T-helper 2 cell treated with Interferon-gamma antibody and Interleukin-4, amounts not matched to agents 5 μg/mL and 100 μg/mL, for 36 hours (primary cell): ENCODE measurements at places on chromosomes 2 and 18.
A peak's percentile ranks its signal among the peaks of the same experiment; 100 is the strongest.

GRCh38 chr18:48861181-48861708 lies 89.5 kb downstream of the SMAD7 start:
- no peak for DNase-seq

DNA sequence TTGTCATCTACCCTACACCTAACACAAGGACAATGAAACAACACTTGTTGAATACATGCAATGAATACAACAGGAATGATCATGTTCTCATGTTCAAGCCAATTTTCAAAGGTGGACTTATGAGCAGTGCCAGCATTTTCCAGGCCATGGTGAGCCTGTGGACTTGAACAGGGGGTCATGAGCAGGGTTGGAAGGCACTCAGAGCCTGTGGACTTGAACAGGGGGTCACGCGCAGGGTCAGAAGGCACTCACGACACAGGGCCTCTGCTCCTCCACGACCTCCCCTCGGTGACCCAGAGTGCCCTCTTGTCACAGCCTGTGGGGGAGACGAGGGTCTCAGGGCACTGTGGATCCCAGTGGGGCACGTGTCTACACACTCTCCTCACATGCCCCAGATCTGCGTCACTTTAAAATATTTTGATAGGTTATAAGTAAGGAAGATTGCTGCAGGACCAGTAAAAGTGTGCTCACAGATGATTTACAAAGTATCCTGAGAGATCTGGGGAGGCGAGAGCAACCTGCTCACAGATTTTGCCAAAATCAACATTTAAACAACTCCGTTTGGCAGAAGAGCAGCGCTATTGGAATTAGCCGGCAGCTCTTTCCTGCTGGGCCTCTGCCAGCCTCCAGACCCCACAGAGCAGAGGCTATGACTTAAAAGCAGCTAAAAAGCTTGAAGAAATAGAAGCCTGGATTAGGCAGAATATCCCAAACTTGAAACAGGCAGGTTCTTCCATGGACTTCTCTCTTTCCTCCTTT lies 121.9 kb downstream of the TMEM18 start:
- no peak for DNase-seq

DNA sequence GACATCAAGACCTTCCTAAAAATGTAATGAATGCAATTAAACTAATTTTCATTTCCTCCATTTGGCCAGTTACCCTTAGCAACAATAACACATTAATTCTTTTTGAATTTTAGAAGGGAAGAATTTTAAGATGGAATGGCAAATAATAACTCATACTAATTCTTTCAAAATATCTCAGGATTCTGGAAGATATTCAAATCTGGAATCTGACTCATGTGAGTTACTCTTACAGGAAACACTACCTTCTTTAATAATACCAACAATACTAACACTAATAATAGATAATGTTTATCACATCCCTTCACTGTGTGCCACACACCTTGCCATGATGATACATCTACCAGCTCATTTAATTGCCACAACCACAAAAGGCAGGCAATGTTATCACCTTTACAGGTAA lies 46.4 kb downstream of the ZNF521 start:
- no peak for DNase-seq

DNA sequence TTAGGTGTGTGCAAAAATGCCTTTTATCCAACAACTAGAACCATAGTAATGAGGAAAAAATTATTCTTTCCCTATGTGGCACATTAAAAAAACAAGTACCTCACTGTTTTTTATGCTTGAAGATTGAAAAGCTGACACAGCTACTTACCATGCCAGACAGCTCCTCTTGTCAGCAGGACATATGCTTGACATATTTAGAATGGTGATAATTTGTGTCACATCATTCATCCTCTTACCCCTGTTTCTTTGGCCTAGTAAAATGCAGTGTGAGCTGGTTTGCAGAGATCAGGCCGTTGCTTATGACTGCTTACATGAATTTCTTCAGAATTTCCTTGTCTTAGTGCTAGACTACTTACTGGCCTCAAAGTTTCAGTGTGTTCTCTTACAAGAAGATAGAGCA lies 869.9 kb downstream of the LRP1B start:
- DNase-seq: no peak

DNA sequence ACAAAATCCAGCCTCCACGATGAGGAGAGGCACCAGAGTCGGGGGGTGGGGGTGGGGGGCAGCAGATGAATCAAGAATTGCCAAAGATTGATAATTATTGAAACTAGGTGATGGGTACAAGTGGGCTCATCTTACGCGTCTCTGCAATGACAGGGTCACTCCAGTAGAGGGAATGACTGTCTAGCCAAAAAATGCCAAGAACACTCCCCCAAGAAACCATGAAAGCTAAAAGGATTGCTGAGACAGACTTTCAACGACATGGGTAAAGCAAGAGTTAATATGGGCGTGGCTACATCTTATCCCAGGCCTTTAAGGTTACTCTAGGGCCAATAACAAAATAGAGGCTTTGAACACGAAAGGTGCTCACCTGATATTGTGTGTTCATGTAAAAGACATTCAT lies 86.5 kb downstream of the STK39 start:
- no peak for DNase-seq

DNA sequence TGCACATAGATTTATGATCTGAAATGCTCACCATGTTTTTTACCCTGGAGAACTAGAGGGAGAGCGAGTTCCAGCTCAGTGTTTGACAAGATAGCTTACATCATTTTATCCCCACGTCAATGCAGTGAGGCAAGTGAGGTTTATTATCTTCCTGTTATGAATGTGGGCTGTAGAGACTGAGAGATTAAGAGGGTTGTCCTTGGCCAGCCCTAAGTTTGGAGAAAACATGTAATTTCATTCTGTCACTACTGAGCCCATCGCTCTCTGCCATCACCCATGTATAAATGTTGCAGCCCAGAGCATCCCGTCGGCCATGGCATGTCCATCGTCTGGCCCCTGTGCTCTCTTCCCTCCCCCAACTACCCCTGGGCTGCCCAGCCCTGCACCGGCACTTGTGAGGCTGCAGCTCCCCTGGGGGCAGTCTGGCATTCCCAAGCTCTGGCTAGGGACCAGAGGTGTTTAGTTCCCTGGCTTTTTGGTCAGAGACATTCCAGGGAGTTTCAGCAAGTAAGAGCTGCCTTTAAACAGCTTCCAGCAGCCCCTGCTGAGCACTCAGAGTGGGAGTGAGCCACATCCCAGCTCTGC lies 136.7 kb downstream of the ANTXR1 start:
- DNase-seq: no peak

DNA sequence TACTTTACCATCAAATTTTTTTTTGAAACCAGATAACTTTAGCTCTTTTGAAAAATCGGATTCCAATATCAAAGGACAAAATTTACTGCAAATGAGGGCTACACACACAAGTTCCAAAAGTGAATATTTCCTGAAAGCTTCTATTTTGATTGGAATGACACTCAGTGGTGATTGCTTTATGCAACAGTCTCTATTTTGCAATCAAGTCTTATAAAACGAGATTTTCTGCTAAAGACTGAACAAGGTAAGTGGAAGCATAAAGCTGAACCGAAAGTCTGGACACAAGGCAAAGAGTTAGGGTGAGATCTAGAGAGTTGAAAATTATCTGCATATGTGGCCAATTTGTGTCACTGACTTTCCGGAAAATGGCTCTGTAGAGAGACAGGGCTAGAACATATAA lies 145.0 kb upstream of the OSR1 start:
- DNase-seq: no peak

DNA sequence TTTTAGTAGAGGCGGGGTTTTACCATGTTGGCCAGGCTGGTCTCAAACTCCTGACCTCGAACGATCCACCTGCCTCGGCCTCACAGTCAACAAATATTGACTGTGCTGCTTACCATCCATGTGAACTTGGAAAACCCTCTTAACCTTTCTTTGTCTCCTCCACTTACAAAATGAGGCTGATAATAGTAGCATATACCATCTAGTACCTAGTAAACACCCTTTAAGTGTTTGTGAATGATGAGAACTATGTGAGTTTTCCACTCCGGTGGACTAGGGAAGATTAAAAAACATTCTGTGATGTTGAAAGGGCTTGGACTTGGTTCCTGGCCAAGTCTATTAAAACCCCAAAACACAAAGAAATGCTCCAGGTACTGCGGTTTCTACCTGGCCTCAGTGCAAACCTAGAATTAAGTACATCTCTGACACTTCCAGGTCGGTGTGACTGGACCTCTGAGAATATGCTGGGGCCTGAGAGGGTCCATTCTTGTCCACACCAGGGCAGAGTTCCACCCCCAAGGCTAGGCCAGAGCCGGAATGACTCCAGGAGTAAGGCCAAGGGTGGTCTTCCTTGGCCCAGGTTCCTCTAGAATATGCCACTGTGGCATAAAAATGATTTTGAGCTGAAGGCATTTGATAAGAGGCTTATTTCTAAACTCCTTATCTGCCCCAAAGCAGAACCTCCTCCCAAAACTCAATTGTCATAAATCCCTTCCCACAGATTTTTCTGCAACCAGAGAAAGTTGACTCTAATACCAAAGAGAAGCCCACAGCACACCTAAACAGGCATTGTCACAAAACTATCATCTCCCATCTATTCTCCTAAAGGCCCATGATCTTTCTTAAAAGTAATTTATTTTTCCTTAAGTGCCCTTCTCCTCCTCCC lies 217.5 kb downstream of the TGIF1 start:
- no peak for DNase-seq

- DNase-seq: no peak
Measured at GRCh38 chr18:58975296-58975695, 110.6 kb downstream of the ZNF532 start.

DNA sequence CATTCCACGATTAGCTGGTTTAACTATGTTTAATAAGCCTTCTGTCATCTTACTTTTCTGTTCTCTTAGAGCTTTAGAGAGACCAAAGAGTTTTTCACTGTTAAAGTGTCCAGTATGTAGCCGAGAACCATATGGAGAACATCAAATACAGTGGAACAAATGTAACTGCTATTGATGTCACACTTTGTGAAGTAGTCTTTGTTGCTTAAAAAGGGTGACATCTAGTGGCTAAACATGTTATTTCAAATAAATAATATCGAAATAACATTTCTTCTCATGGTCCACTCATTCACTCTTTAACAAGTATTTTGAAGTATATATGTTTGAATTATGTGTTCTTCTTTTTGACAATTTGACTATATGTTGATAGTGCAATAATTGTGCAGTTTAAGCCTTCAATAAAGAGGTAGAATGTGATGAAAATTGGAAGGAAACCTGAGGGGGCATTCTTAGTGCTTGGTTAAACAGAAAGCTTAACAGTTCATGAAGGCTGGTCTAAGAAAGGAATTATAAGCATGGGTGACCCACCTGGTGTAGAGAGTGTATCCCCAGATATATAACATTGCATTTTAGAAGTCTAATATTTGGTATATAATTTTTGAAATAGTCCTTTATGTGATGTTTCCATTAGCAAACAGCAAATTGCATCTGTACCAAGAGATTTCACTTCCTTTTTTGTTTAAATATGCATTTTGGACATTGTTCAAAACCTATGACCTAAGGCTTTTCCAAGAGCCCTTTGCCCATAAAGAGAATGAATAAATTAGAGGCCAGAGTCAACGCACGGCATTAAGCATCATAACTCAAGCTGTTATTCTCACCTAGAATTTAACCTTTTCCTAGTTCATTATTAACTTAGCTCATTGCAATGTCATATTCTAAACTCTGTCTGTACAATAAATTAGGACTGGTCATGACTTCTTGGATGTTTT lies 112.1 kb downstream of the KYNU start:
- DNase-seq: no peak

GRCh38 chr18:76126327-76126726 lies 368.7 kb downstream of the ZNF516 start:
- DNase-seq: no peak

DNA sequence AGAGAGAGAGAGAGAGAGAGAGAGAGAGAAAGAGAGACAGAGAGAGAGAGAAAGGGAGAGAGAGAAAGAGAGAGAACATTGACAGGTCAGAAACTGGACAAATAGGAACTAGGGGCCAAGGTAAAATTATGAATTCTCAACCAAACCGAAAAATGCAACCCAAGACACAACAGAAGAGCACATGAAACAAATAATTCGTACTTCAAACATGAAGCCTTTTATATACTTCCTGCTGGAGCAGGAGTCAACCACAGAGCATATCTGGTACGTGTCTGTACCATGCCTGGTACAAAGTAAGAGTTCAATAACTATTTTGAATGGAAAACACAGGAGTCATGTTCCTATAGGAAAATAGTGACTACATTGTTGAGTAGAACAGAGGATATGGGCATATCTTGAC lies 6.5 kb upstream of the VPS54 start:
- DNase-seq: no peak

GRCh38 chr2:205901491-205901890 lies 184.5 kb downstream of the INO80D start:
- no peak for DNase-seq

DNA sequence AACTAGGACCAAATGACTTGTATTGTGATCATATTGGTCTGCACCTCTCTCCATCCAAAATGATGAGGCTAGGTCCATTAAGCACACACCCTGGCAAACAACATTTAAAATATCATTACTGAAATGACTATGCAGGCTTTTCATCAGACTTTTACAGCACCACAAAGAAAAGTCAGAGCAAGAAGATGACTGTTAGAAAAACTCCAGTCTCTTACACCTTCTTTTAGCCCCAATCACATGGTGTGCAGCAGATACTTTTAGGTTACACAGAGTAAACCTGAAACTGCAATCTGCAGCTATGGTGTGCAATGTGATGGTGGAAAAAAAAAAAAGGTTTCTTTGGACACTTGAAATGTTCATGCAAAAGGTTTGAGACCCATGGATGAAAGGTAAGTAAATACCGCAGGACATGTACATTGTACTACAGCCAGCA lies 5.4 kb upstream of the POLI start:
- peak; percentile 52 for DNase-seq

GRCh38 chr18:34224423-34225217 lies at the start of gene NOL4:
Gene NOL4 (minus strand): TSS chr18:34224913. CDS start chr18:34223253, 1,660 bp downstream.
- no peak for DNase-seq

- DNase-seq: no peak
Measured at GRCh38 chr18:67109535-67109934, 407.0 kb downstream of the DSEL start.

GRCh38 chr2:166464187-166464586 lies 29.9 kb downstream of the SCN7A start:
- DNase-seq: no peak

- DNase-seq: no peak
Measured at GRCh38 chr2:172404824-172405223, 22.6 kb upstream of the ITGA6 start.

GRCh38 chr2:115684345-115684744 lies 1241.9 kb downstream of the DPP10 start:
- DNase-seq: no peak
